ENCODE measurements at places on chromosomes 13 and 19. TPM values are rescaled to one million over a fixed set of nuclear protein-coding genes. Genes with fewer than 3 reads are reported as not detected.
A peak's percentile ranks its signal among the peaks of the same experiment; 100 is the strongest.

Gene NRTN
- total RNA-seq: 2.1 TPM

- H3K4me1 ChIP-seq: peaks cover 4% of the 10 kb centered on the region
- no peak overlapping the region for H3K27ac ChIP-seq
- no peak for DNase-seq
- no peak overlapping the region for H3K4me3 ChIP-seq
- H3K27me3 ChIP-seq: no peaks in the 10 kb centered on the region
Measured at GRCh38 chr13:55199134-55199533, 1941.6 kb upstream of the PRR20A start.

- DNase-seq: no peak
- no peaks in the 10 kb centered on the region for H3K36me3 ChIP-seq
- H3K27me3 ChIP-seq: no peaks in the 10 kb centered on the region
- no peak overlapping the region for H3K27ac ChIP-seq
- H3K4me1 ChIP-seq: no peaks in the 10 kb centered on the region
Measured at GRCh38 chr13:41970918-41971317, 10.0 kb upstream of the VWA8 start.

DNA sequence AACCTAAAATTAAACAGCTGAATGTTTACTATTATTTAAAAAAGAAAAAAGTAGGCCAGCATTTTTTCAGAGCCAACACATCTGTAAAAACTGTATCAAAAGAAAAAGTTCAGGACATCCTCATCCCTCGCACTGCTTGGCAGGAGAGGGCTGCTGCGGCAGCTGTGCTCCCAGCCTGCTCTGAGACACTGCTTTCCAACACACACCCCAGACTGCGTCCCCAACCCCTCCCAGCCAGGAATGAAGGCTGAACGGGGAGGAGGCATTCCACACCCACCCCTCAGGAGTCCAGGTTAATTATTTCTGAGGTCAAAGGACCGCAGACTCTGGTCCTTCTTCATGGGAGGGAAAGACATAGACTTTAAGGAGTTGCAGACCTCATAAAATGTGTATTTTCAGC is 43.1 kb downstream of the COL4A1 start:
- no peak overlapping the region for H3K4me3 ChIP-seq
- H3K27ac ChIP-seq: no peak overlapping the region
- H3K4me1 ChIP-seq: peaks cover 7% of the 10 kb centered on the region
- H3K27me3 ChIP-seq: no peaks in the 10 kb centered on the region
- H3K36me3 ChIP-seq: no peaks in the 10 kb centered on the region
- no peak for DNase-seq

DNA sequence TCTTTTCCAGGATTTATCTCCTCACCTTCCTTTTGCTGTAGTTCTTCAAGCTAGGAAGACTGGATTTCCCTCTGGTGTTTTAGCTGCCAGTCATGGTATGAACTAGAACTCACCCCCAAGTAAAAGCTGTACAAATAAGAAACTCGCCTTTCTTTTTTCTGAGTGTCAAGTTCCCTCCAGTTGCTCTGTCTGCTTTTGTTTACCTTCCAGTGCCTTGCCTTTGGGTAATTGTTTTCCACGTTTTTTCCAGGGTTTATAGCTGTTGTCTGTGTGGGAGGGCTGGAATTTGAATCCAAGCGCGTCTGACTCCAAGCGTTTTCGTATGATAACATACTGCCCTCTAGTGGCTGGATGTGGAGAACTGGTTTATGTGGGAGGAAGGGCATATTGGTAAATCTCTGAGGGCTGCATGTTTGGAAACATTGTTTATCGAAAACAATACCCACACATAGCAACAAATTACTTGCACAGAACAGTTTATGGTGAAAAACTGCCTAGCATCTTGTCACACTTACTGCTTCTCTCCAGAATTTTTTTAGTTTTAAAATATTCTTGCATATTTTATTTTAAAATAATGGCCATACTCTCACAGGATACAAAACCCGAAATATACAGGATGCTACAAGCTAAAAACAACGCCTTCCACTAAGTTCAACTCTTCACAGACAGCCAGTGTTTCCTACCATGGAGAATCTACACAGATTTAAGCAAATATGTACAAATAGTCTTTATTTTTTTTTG is 19.2 kb downstream of the RCN3 start:
- peaks cover 12% of the 10 kb centered on the region for H3K4me1 ChIP-seq
- H3K4me3 ChIP-seq: peak overlapping the region; percentile 19
- no peaks in the 10 kb centered on the region for H3K27me3 ChIP-seq
- peak overlapping the region; percentile 89 for H3K27ac ChIP-seq
- H3K36me3 ChIP-seq: peaks cover 11% of the 10 kb centered on the region
- peak; percentile 64 for DNase-seq

- no peak for DNase-seq
- no peak overlapping the region for H3K4me3 ChIP-seq
- peaks cover 21% of the 10 kb centered on the region for H3K36me3 ChIP-seq
- H3K4me1 ChIP-seq: peaks cover 14% of the 10 kb centered on the region
- no peak overlapping the region for H3K27ac ChIP-seq
Measured at GRCh38 chr19:35942235-35942634, 6.1 kb downstream of the LRFN3 start.

- no peaks in the 10 kb centered on the region for H3K4me1 ChIP-seq
- no peaks in the 10 kb centered on the region for H3K27me3 ChIP-seq
- no peak overlapping the region for H3K27ac ChIP-seq
Measured at GRCh38 chr19:48544856-48545750, 6.9 kb upstream of the SULT2B1 start.
